PC-9 (cell line): ENCODE measurements at places on chromosomes 16 and 17. TPM values are rescaled to one million over a fixed set of nuclear protein-coding genes. Genes with fewer than 3 reads are reported as not detected.

GRCh38 chr17:31564883-31565301, 173.4 kb downstream of the RAB11FIP4 start:
- H3K27me3 ChIP-seq = no peaks in the 10 kb centered on the region
- peaks cover 14% of the 10 kb centered on the region for H3K36me3 ChIP-seq
- H3K27ac ChIP-seq = peak overlapping the region; percentile 51
- peaks cover 60% of the 10 kb centered on the region for H3K4me1 ChIP-seq

GRCh38 chr17:21125862-21126261, 902 bp upstream of the DHRS7B start:
- H3K4me3 ChIP-seq = peak overlapping the region; percentile 93; the same call in 1 of the 2 replicates
- no peaks in the 10 kb centered on the region for H3K27me3 ChIP-seq
- H3K27ac ChIP-seq = no peak overlapping the region
- peaks cover 12% of the 10 kb centered on the region for H3K4me1 ChIP-seq
- DNase-seq = no peak
- H3K36me3 ChIP-seq = no peaks in the 10 kb centered on the region

DNA sequence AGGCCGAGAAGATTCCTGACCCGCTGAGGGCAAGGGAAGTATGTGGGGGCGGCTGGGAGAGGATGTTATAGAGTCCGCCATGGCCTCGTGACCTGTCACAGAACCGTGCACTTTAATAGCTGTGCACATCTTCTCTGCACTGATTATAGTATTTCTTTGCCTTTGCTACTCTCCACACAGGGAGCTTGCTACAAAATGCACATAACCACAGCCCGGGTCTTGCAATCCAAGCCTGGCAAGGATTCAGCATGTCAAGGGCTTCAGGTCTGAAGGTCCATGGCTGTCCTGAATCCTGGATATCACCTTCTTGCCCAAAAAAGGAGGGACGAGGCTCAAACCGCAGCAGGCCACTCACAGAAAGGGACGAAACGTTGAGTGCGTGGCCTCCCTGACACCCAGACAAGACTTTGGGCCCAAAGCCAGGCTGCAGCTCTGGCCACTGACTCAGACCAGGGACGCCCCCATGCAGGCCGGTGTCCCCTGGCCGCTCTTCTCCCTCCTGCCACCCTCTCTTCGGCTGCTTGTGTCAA, 43.7 kb downstream of the USP22 start:
- no peak for DNase-seq
- H3K4me1 ChIP-seq = no peaks in the 10 kb centered on the region
- no peaks in the 10 kb centered on the region for H3K27me3 ChIP-seq
- H3K27ac ChIP-seq = no peak overlapping the region

DNA sequence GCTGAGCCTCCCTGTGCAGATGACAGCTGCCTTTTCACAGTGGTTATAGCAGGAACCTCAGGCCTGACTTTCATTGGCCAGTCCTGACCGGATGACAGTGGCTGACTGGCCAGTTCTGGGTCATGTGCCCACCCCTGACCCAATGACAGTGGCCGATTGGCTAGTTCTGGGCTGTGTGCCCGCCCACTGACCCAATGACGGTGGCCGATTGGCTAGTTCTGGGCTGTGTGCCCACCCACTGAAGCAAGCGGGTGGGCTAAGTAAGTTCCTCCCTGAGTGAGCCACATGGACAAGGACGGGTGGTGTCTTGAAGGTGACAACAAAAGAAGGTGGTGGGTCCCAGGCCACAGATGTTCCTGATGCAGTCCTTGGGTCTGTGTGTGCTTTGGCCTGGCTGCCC, 9.5 kb downstream of the DEF8 start:
- no peaks in the 10 kb centered on the region for H3K27me3 ChIP-seq
- H3K4me3 ChIP-seq = no peak overlapping the region
- H3K36me3 ChIP-seq = no peaks in the 10 kb centered on the region
- H3K27ac ChIP-seq = no peak overlapping the region

DNA sequence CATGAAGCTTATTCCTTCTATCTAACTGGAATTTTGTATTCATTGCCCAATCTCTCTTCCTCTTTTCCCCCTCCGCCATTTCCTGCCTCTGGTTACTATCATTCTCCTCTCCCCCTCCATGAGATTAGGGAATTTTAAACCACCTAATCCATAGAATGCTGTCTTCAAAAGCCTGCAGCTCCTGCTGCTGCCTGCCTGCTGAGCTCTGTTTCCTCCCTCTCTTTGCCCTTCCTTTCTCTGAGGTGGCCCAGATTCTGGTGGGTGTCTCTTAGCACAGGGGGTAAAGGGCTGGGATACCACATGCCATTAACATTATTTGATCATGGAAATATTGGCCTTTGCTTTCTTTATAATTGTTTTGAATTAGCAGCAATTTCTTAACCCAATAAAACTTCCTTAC, 241.6 kb downstream of the CNTNAP4 start:
- DNase-seq = no peak
- no peak overlapping the region for H3K4me3 ChIP-seq
- H3K4me1 ChIP-seq = no peaks in the 10 kb centered on the region
- no peaks in the 10 kb centered on the region for H3K36me3 ChIP-seq

GRCh38 chr17:65184235-65184959, 47.2 kb downstream of the RGS9 start:
- DNase-seq = no peak
- no peaks in the 10 kb centered on the region for H3K27me3 ChIP-seq
- H3K4me3 ChIP-seq = no peak overlapping the region
- peaks cover 16% of the 10 kb centered on the region for H3K4me1 ChIP-seq
- H3K36me3 ChIP-seq = no peaks in the 10 kb centered on the region

PLK1 gene
- 169 and 213 TPM in 2 replicates for total RNA-seq

DNA sequence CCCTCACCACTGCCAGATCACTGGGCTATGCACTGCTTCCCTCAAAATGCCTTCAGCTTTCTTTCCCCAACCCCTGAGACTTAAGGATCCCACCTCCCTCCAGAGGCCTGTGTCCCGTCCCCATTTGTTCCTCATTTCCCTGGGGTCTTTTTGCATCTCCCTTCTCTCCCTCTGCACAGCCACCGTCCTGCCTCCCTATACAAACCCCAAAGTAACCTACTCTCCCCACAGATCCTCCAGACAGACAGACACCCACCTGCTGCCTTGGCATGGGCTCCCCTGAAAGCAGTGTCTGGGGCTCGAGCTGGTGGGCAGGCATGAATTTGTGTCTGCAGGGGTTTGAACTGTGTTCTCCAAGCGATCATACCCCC, 69.4 kb upstream of the TNRC6C start:
- no peak overlapping the region for H3K4me3 ChIP-seq
- H3K27me3 ChIP-seq = peaks cover 71% of the 10 kb centered on the region
- no peaks in the 10 kb centered on the region for H3K36me3 ChIP-seq

GRCh38 chr17:56870081-56870651, 36.2 kb downstream of the DGKE start:
- H3K27me3 ChIP-seq = no peaks in the 10 kb centered on the region
- DNase-seq = no peak
- H3K4me3 ChIP-seq = no peak overlapping the region
- H3K27ac ChIP-seq = no peak overlapping the region
- 0 out of 2 replicates have a peak, but pooled peaks cover 9% of the 10 kb centered on the region for H3K36me3 ChIP-seq

CSH1 gene
- not detected in 2 replicates for total RNA-seq
